Vagina (tissue), 2 donors: ENCODE measurements at places on chromosomes 6 and 20.

- DNase-seq, result no peak
Observed at GRCh38 chr6:121187200-121187832, 147.0 kb downstream of the TBC1D32 start.

DNA sequence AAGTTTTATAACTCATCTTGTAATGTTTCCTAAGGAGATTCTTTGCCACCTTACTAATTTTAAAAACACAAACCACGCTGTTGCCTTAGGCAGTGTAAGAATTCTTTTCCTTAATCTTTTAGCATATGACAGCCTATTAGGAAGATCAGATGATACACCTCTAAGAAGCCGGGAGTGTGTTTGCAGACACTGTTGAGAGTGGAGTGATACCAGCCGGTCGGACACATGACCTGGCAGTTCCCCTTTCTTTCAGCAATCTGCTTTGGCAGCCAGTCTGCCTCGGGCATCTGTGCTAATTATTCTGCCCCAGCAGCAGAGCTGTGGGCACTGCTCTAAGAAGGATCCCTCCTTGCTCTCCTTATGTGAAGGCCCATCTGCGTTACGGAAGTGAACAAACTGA lies 50.9 kb downstream of the PLCB4 start:
- no peak for DNase-seq

- no peak for DNase-seq
Observed at GRCh38 chr6:116206231-116206903, 47.5 kb downstream of the TSPYL4 start.

DNA sequence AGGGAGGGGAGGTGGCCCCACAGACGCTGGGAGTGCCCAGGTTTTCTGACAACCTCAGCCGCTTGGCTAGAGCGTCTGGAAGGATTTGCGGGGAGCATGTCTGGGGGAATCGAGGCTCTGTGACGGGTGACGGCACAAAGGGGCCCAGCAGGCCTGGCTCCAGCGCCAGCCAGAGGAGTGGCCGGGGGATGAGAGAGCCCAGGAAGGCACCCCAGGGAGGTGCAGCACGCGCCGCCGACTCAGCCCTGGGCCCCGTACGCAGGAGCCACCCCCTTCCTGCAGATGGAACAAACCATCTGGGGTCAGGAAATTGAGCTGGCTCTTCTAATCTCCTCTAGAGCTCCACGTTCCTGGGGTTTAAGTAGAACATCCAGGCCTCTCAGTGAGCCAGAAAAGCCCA lies 5.9 kb upstream of the SLCO4A1 start:
- no peak for DNase-seq

GRCh38 chr20:47117371-47117770 lies 222.7 kb downstream of the EYA2 start:
- no peak for DNase-seq

GRCh38 chr6:20432692-20433091 lies 31.0 kb downstream of the E2F3 start:
- DNase-seq, result no peak

DNA sequence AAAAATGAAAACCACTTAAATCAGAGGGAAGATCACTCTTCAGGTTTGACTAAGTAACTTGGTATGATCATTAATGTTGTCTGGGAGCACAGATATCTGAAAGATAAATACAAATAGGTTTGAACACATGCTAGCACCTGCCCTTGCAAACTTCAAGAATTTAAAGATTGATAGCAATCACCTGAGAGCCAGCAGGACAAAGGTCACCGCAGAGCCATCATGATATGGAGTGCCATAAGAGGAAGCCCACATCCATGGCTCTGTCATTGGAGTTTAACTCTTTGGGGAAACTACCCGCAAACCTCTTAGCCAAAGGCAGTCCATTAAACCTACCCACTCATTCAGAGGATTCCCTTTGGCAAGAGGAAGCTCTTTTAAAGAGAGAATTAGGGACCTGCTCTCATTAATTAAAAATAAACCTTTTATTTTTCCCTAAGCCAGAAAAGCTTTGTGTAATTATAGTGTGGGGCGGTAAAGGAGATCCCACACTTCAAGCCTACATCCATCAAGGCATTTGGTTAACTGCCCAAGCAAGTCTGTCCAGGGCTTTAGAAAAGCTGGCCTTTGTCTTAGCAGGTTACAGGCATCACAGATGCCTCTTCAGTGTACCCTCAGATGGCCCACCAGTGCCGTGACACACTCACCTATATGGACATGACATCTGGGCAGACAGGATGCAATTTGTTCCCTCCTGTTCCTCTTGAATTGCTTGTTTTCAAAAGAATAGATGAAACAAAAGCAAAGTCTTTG lies 73.0 kb downstream of the SASH1 start:
- DNase-seq, result no peak

DNA sequence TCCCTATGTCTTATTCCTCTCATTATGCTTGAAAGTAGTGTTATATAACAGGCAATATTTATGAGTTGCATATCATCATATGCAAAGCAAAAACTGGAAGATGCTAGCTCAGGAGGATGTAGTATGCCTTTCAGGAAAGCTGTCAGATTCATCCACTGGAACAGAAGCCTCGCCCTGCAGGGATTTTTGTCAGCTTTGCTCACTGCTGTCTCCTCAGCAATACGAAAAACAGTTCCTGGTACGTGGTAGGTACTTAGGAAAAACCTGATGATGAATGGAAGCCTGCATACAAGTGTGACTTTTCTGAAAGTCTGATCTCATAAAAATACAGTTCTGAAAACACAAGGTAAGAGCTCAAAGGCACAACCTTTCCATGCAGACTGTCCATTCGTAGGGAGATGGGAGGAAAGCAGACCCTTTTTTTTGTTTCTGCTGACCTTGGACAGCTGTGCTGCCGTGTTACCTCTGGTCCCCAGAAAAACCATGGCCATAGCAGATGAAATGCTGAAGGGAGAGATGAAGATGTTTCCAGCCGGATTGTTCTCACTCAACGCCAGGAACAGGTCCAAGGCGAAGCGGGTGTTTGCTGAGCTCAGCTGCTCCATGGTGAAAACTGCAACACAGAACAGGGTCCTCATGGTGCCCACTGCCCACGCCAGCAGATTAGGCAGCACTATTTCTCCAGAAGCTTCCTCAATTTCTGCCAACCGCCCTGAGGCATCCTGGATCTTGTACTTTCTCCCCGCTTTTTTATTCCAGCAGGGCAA lies 1.5 kb downstream of the SERPINB1 start:
- DNase-seq, result no peak
